Fibroblast of skin of left biceps (primary cell): ENCODE measurements at places on chromosomes 3 and 15.

GRCh38 chr15:101461097-101461496, 28.4 kb downstream of the PCSK6 start:
- DNase-seq, result no peak

DNA sequence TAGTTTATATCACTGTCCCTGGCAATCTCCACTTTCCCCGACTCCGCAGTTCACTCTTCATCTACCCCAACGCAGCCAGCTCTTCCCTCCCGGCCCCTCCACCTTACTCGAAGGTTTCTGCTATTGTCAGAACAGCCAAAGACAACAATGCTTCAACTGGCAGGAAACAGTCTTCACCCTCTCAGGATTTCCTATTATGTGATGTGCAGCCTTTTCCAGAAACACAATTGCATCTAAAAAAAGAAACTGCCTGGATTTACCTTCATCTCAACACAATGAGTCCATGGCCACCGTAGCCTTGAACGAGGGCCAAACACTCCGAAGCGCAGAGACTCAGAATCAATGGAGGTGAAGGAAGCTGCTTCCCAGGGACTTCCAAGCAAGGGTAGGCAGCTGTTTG, 182.1 kb upstream of the TSC22D2 start:
- no peak for DNase-seq

GRCh38 chr15:34754674-34755418, at the start of gene GJD2:
Gene GJD2 (minus strand): TSS chr15:34754998. CDS start chr15:34754488, 510 bp downstream.
- no peak for DNase-seq

- peak; percentile 12 for DNase-seq
These were observed 122.2 kb upstream of the DCBLD2 start for GRCh38 chr3:99023590-99024192.

- no peak for DNase-seq
These were observed 116.6 kb upstream of the LRTM1 start for GRCh38 chr3:55044486-55044885.

DNA sequence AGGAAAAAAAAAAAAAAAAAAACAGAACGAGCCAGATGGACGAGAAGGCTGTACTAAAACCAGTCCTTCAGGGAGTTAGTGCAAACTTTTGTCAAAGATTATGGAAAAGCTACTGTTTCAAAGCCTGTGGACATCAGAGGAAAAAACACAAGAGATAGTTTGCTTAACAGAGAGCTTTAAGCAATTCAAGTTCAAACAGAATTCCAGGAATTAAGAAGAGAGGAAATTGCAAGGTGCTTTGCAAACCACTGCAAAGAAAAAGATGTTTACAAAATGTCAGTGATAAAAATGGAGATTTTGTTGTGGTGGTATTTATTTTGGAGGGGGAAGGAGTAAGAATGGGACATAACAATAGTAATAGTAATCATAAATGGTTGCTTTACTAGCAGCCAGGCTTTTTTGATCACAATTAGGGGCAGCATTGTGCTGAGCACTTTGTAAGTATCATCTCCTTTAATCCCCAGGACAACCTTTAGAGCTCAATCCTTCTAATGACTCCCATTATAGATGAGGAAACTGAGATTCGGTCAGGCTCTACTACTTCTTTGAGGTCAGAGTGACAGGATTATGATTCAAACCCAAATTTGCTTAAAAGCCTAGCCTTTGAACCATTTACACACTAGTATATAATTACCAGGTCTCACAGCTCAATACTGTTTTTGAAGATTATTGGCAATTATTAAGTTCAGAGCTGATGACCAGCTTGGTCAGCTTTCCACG, 22.4 kb upstream of the ARHGEF3 start:
- DNase-seq, result no peak

DNA sequence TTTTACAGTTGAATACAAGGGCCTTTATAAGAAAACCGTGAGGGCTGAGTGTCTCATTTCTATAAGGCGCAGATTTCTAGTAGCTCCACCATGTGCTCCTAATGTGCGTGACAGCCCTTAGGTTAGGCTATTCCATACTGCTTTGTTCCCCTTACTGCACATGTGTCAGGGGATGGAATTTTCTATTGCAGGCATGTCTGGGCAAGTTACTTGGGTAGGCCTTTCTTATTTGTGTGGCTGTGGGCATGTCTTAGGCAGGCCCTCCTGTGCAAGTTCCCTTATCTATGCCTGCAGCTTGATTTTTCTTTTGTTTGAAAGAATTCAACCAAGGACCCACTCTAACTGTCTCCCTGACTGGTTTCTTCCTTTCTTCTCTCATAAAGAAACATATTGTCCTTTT, 434.2 kb upstream of the CNTN3 start:
- no peak for DNase-seq

DNA sequence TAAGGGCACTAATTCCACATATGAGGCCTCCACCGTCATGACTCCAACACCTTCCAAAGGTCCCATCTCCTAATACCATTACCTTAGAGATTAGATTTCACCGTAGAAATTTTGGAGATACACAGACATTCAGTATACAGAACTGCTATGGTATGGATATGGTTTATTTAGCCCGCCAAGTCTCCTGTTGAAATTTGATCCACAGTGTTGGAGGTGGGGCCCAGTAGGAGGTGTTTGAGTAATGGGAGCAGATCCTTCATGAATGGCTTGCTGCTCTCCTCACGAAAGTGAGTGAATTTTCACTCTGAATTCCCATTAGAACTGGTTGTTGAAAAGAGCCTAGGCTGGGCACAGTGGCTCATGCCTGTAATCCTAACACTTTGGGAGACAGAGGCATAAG, 7.4 kb downstream of the MKRN3 start:
- DNase-seq, result no peak
